ENCODE measurements at places on chromosomes 11 and 22.

DNA sequence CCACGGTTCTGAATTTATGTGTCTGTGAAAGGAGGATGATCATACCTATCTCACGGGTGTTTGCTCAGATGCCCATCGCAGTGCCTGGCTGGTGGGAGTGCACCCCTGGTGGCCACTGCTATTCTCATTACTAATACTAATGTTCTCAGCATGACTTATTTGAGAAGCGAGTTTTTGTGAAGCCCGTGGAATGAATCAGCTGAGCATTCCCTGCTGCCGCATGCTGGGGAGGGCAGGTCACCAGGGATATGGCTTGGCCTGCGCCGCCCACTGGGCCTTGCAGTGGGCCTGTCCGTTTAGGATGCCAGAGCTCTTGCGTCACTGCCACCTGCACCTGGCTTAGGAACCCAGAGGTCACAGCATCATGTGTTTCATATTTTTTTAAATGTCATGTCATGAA lies 16.9 kb downstream of the CTTN start:
- DNase-seq: no peak

- DNase-seq: no peak
Observed at GRCh38 chr11:3007404-3008010, 15.4 kb upstream of the NAP1L4 start.

GRCh38 chr11:14842002-14842401 lies 50.0 kb downstream of the CYP2R1 start:
- no peak for DNase-seq

- DNase-seq: no peak
Observed at GRCh38 chr11:127451861-127452260, 451.3 kb upstream of the KIRREL3 start.

GRCh38 chr11:37605229-37605628 lies 1007.2 kb upstream of the RAG2 start:
- no peak for DNase-seq

GRCh38 chr22:31160328-31160978 lies 471 bp downstream of the RNF185 start:
- no peak for DNase-seq

GRCh38 chr11:72446929-72447769 lies 12.8 kb upstream of the CLPB start:
- no peak for DNase-seq

Data from NCI-H2107 (cell line).